SJCRH30 (cell line): ENCODE measurements at places on chromosomes 2 and 18.

DNA sequence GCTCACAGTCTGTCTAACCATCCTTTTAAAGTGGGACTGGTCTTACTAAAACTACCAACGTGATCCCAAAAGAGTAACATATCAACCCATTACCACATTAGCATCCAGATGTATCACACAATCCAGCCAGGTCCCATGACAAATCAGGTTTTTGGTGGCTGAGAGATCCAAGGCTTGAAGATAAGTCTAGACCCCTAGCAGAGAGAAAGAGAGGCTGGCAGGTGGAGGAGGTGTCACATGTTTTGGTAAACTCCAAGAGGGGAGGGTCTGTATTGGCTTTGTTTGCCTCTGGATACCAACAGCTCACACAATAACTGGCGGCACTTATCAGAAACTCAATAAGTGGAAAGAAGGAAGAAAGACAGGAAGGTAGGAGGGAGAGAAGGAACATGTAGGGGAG lies 357.6 kb downstream of the SS18 start:
- no peak overlapping the region for H3K27ac ChIP-seq
- H3K4me3 ChIP-seq = no peak overlapping the region
- DNase-seq = no peak
- H3K27me3 ChIP-seq = no peaks in the 10 kb centered on the region

DNA sequence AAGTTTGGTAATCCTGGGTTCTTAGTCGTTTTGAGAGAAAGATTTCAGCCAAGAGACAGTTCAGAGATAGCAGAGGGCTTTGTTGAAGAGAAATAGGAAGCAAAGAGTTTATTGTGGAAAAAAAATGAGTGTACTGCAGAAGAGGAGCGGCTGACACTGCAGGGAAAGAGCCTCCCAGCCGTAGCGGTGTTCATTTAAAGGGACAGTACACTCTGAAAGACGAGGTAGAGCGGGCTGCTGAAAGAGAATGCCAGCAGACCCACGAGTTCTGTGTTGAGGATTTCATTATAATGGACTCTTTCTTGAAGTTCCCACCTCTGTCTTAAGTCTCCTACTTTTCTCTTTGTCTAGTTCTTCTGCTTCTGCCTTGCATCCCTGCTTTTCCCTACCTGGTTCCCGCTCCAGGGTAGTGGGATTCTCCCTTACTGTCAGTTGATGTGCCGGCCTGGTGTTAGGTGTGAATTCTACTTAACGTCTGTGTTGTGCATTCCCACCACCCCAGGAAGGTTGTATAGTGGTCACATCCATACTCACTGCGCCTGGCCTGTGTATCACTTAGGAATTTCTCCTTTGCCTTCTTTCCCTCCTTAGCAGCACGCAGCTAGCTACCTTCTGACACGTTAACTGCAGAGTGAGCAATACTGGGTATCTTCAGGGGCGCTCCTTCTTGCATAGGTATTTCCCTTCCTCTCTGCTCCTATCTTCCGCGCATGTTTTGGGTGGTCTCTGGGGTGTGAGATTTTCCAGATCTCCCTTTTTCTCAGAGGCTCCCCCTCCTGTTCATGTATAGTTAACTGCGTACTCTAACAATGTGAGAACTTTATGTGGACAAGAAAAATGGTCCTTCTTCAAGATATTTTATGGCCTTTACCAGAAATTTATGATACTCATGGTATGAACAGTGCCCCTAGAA lies 164.5 kb downstream of the PTH2R start:
- H3K36me3 ChIP-seq = no peaks in the 10 kb centered on the region
- H3K4me3 ChIP-seq = no peak overlapping the region
- no peak overlapping the region for H3K27ac ChIP-seq
- H3K27me3 ChIP-seq = no peaks in the 10 kb centered on the region
- DNase-seq = peak; percentile 9
- no peaks in the 10 kb centered on the region for H3K4me1 ChIP-seq

DNA sequence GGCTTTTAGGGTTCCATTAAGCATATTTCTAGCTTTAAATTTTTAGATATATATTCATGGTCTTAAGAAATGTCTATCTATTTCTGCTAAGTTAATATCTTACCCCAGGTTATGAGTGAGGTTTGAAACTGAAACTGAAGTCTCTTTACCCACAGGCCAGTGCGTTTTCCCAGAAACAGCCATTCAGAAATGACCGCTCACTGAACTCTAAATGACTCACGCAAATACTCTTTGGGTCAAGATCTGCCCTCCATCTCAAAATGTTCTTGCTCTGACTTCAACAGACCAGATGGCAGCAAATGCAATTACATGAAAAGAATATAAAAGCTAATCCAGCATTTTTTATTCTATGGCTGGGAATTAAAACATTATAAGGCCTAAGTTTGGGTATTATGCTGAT lies 315.2 kb downstream of the TDRD15 start:
- H3K27ac ChIP-seq = no peak overlapping the region
- no peak overlapping the region for H3K4me3 ChIP-seq
- no peaks in the 10 kb centered on the region for H3K36me3 ChIP-seq
- no peaks in the 10 kb centered on the region for H3K4me1 ChIP-seq

DNA sequence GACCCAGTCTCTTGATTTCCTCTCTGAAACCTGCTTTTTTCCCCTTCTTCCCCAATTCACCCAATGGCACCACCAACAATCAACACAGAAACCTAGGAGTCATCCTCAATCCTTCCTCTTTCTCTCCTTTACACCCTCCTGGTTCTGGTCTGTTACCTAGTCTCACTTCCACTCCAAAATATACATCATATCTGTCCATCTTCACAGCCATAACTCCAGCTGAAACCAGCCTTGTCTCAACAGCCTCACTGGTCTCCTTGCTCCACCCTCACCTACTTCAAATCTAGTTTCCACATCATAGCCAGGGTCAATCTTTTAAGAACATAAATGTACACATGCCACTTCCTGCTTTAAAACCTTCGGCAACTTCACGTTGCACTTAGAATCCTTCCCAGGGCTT lies 11.8 kb upstream of the TWSG1 start:
- H3K27ac ChIP-seq = no peak overlapping the region
- H3K27me3 ChIP-seq = no peaks in the 10 kb centered on the region
- no peaks in the 10 kb centered on the region for H3K36me3 ChIP-seq

DNA sequence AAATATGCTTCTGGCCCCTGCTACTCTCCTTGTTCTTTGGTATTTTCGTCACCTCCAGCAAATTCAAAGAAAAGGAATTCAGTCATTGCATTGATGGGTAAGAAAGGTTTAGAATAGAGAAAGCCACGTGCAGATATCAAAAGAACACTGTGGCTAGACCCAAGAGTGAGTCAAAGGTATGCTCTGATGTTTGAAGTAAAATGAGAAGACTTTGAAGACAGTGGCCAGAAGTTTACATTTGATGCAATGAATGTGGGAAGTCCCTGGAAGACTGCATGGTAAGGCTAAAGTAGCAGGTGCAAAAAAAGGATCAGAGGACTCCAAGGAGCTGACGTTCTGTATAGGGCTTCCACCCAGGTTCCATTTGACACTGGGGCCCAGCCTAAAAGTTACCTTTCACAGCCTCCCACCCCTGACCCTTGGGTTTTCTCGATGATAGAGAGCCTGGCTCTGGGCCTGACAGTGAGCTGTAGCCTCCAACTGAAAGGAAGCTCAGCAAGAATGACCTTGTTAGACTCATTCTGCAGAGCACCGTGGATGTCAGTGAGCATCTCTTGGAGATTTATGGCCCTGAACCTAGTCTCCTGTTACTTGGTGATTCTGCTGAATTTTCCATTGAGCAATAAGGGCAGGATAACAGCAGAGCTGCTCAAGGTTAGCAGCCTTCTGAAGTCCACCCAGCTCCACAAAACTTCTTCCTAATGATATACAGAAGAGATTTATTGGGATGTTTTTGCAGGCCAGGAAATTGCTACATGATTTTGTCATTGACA lies 223.7 kb upstream of the RBBP8 start:
- no peaks in the 10 kb centered on the region for H3K4me1 ChIP-seq
- H3K27me3 ChIP-seq = no peaks in the 10 kb centered on the region
- no peak for DNase-seq

DNA sequence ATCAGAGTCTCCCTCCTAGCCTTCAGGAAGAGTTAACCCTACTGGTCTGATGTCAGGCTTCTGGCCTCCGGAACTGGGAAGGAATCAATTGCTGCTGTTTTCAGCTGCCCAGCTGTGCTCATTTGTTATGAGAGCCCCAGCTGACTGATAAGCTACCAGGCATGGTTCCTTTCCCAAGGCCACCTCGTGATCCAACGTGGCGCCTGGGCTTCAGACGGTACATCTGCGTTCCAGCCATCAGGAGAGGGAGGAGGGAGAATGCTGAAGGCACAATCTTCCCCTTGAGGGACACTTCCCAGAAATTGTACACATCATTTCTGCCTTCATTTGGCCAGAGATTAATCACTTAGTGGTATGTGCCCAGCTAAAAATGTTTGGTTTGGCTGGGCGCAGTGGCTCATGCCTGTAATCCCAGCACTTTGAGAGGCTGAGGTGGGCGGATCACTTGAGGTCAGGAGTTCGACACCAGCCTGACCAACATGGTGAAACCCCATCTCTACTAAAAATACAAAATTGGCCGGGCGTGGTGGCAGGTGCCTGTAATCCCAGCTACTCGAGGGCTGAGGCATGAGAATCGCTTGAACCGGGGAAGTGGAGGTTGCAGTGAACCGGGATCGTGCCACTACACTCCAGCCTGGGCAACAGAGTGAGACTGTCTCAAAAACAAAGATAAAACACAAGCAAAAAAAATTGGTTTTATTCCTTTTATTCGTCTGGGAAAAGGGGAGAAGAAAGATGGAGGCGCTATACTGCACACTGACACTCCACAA lies 10.5 kb upstream of the ARMC9 start:
- H3K36me3 ChIP-seq = no peaks in the 10 kb centered on the region
- peak overlapping the region; percentile 47 for H3K27ac ChIP-seq
- peaks cover 21% of the 10 kb centered on the region for H3K4me1 ChIP-seq
- no peaks in the 10 kb centered on the region for H3K27me3 ChIP-seq
- peak; percentile 88 for DNase-seq
- H3K4me3 ChIP-seq = no peak overlapping the region

GRCh38 chr2:147110317-147110716 lies 734.5 kb upstream of the ACVR2A start:
- no peaks in the 10 kb centered on the region for H3K4me1 ChIP-seq
- no peak overlapping the region for H3K27ac ChIP-seq
- DNase-seq = no peak
- no peak overlapping the region for H3K4me3 ChIP-seq
- no peaks in the 10 kb centered on the region for H3K36me3 ChIP-seq
- H3K27me3 ChIP-seq = no peaks in the 10 kb centered on the region

DNA sequence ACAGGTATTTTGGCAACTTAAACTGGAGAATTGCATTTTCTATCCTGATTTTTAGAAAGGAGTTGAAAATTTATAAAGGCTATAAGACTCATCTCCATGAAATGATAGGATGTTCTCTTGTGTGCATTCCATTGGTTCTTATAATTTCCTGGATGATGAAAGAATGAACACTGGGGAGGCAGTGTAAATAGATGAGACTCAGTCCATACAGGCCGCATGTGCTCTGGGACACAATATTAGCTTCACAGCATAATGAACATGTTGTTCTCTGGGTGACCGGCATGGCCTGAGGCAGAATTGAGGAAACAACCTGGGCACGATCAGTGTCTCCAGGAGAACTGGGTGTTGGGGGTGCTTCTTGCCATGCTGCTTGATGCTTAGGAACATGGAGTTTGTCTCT lies 38.8 kb downstream of the AOX1 start:
- DNase-seq = no peak
- H3K4me3 ChIP-seq = no peak overlapping the region
- H3K27ac ChIP-seq = no peak overlapping the region

DNA sequence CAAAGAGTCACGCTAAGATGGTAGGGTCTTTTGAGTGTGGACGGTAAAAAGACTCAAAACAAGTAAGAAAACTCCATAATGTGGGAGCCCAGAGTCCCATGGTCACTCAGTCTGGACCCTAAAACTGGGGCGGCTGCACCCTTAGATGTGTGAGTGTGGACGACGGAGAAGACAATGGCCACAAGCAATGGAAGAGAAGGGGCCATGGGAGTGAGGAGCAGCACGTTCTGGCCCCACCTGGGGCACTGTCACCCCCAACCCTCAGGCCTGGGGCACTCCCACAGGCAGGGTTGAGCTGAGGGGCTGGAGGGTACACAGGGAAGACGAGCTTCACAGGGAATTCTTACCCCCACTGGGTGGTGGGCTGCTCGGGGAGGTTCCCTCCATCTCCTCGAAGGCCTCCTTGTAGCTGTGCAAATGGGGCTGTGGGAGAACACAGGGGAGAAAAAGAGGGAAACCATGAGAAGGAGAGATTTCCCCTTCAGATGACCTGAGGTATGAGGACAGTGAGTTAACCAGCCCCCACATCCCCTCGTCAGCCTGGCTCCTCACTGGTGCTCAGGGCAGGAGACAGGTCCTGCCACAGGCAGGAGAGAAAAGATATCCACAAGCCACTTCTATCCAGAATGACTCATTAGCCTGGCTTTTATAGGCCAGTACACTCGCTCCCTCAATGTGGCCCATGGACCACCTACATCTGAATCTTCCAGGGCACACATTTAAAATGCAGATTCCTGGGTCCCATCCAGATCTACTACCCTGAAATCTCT lies 167.9 kb downstream of the TNS1 start:
- H3K4me1 ChIP-seq = no peaks in the 10 kb centered on the region
- no peak for DNase-seq
- H3K27me3 ChIP-seq = no peaks in the 10 kb centered on the region
- no peak overlapping the region for H3K4me3 ChIP-seq

DNA sequence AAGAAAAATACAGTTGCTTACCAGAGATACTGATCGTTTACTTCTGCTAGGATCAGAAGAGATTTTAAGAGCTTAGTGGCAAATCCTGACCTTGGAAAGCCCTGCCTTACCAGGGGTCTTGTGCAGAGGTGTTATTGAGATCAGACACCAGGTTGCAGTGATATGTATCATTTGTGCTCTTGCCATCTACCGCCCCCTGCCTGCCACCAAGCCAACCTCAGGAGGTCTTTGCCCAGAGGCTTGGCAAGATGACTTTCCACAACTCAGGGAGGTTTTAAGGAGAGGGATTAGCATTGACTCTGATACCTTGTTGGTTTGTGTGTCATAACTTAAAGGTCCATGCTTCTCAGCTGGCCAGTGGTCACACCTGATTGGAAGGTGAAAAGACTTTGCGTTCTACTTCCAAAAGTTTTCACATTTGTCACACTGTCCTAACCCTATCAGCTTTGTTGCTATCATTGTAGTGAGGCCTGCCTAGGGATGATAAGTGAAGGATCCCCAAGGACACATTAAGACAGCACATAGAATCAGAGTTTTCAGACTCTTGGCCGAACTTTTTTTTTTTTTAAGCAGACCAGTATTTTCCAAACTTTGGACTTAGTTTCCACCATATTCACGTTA lies 46.2 kb upstream of the MGAT5 start:
- H3K27ac ChIP-seq = no peak overlapping the region
- H3K36me3 ChIP-seq = no peaks in the 10 kb centered on the region
- peaks cover 31% of the 10 kb centered on the region for H3K4me1 ChIP-seq
- DNase-seq = peak; percentile 72
- no peaks in the 10 kb centered on the region for H3K27me3 ChIP-seq
- no peak overlapping the region for H3K4me3 ChIP-seq

- no peak for DNase-seq
- no peak overlapping the region for H3K27ac ChIP-seq
- no peaks in the 10 kb centered on the region for H3K27me3 ChIP-seq
- H3K4me1 ChIP-seq = peaks cover 4% of the 10 kb centered on the region
Measured at GRCh38 chr2:172964511-172965139, 111.0 kb upstream of the MAP3K20 start.
